ENCODE measurements at places on chromosomes 2 and 18. TPM values are rescaled to one million over a fixed set of nuclear protein-coding genes. Genes with fewer than 3 reads are reported as not detected.

PDE11A gene
- 0.78 TPM for total RNA-seq

C2orf72 gene
- total RNA-seq, result 0.15 TPM

HOXD3 gene
- 9.8 TPM for total RNA-seq

TRIM43B gene
- total RNA-seq, result not detected

C2orf80 gene
- not detected for total RNA-seq

RND3 gene
- 24.9 TPM for total RNA-seq

LIMS3 gene
- total RNA-seq, result 16.6 TPM

ANKRD62 gene
- not detected for total RNA-seq

CCDC68 gene
- total RNA-seq, result 4.4 TPM

HRH4 gene
- total RNA-seq, result 0.15 TPM

SRD5A2 gene
- total RNA-seq, result not detected

CHST9 gene
- total RNA-seq, result 0.06 TPM

DNA sequence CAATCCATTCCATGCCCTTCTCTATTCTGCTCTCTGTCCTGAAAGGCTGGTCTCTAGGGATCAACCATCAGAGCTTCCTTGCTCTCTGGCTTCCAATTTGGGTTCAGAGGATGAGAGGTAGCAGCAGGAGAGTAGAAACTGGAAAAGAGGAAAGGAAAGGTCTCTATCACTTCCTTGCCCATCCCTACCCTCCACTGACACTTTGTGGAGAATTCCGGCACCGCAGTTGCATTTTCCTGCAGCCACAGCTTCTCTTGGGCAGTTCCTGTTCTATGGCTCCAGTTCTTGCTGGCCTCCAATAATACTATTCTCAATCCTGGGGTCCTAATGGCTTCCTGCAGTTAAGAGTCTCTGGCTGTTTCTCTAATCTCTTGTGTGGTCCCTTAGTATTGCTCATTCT, 13.3 kb upstream of the IMPACT start:
- no peaks in the 10 kb centered on the region for H3K27me3 ChIP-seq
- H3K27ac ChIP-seq, result no peak overlapping the region
- no peak overlapping the region for H3K4me3 ChIP-seq
- DNase-seq, result no peak
- H3K36me3 ChIP-seq, result no peaks in the 10 kb centered on the region
- H3K4me1 ChIP-seq, result no peaks in the 10 kb centered on the region

- no peaks in the 10 kb centered on the region for H3K36me3 ChIP-seq
- no peak for DNase-seq
- H3K4me3 ChIP-seq, result peak overlapping the region; percentile 9
- no peaks in the 10 kb centered on the region for H3K4me1 ChIP-seq
- H3K27ac ChIP-seq, result peak overlapping the region; percentile 94
- no peaks in the 10 kb centered on the region for H3K27me3 ChIP-seq
These were observed 998 bp upstream of the SLC66A3 start for GRCh38 chr2:11154016-11154922.

GRCh38 chr2:25339791-25340180, 1.9 kb downstream of the DNMT3A start:
- DNase-seq, result no peak
- peak overlapping the region; percentile 64 for H3K27ac ChIP-seq
- H3K4me3 ChIP-seq, result peak overlapping the region; percentile 87
- no peaks in the 10 kb centered on the region for H3K4me1 ChIP-seq

DNA sequence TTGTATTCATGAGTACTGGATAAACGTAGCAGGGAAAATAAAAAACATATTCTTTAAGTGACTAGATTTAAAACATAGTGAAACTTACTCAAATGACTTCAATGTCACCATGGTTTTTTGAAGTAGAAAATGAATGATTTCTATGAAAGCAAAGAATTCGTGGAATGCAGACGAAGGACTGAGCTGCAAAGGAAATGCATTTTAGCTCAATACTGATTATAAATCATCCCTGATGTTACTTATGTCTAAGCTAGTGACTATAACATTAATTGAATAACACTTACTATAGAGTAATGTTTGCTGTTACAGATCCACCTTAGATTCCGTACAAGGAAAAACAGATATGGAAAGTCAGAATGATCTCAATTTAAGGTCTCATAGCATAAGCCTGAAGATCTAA, 1257.7 kb upstream of the CDH2 start:
- H3K4me3 ChIP-seq, result no peak overlapping the region
- no peaks in the 10 kb centered on the region for H3K4me1 ChIP-seq
- H3K36me3 ChIP-seq, result no peaks in the 10 kb centered on the region
- DNase-seq, result no peak

- no peak overlapping the region for H3K4me3 ChIP-seq
- no peak overlapping the region for H3K27ac ChIP-seq
- H3K4me1 ChIP-seq, result peaks cover 10% of the 10 kb centered on the region
- H3K27me3 ChIP-seq, result no peaks in the 10 kb centered on the region
- H3K36me3 ChIP-seq, result peaks cover 2% of the 10 kb centered on the region
These were observed 4.6 kb downstream of the MRPL33 start for GRCh38 chr2:27776097-27776496.

- H3K36me3 ChIP-seq, result no peaks in the 10 kb centered on the region
- no peak for DNase-seq
- H3K27me3 ChIP-seq, result no peaks in the 10 kb centered on the region
- H3K4me3 ChIP-seq, result no peak overlapping the region
- no peak overlapping the region for H3K27ac ChIP-seq
These were observed 353.7 kb downstream of the ARL6IP6 start for GRCh38 chr2:153072077-153072476.

DNA sequence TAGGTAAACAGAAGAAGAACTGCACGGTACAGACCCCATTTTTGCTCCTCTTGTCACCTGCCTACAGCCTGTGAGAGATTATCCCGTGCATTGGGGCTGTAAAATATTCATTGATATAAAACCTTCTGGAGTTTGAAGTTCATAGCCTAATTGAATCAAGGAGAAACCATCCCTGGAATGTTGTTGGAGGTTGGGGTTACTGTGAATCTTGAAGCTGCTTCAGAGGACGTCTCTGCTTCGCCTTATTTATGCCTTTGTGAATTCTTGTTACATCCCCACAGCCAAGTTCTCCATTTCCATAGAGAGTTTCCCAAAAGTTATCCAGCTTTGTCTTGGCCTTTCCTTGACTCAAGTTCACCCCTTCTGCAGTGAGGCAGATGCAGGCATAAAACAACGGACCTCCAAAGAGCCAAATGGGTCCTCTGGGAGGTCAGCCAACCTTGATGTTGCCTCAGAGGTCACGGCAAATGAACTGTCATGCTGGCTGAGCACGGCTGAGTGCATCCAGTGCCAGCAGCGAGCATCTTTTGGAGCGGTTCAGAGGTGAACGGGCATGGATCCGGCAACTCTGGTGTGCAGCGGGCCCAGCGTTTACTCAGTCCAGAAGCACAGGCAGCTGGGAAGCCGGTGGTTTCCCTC, 317.6 kb downstream of the PRKCE start:
- H3K27ac ChIP-seq, result no peak overlapping the region
- no peaks in the 10 kb centered on the region for H3K27me3 ChIP-seq
- no peak for DNase-seq
- H3K36me3 ChIP-seq, result no peaks in the 10 kb centered on the region

DNA sequence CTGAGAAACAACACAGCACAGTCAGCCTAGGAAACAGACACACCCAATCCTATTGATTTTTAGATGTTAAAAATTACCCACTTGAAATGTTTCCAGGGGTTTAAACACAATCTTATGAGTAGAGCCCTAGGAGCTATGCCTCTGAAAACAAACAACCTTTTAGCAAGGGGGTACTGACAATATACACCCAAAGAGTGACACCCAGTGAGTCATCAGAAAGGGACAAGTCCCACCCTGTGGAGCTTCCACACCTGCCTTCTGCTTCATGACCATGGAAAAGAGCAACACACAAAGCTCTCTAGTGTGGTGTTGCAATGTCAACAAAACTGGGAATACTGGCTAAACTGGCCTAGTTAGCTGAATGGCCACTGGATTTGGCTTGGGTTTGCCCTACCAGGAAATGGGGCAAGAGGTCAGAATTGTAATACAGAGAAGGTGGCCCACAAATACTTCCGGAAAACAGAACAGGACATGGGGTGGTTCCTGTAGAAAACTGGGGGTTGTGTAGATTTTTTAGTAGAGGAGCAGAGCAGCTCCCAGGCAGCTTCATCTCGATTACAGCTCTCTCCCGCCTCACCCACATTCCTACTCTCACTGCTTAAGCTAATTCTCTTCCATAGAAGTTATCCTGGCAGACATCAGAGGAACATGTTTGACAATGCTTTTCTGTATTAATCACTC, 98.2 kb downstream of the GAREM1 start:
- no peak for DNase-seq
- H3K27ac ChIP-seq, result no peak overlapping the region
- no peak overlapping the region for H3K4me3 ChIP-seq
- peaks cover 3% of the 10 kb centered on the region for H3K4me1 ChIP-seq

GRCh38 chr2:72991980-72992733, 74.8 kb downstream of the EMX1 start:
- H3K27me3 ChIP-seq, result no peaks in the 10 kb centered on the region
- no peaks in the 10 kb centered on the region for H3K4me1 ChIP-seq
- peak; percentile 63 for DNase-seq

DNA sequence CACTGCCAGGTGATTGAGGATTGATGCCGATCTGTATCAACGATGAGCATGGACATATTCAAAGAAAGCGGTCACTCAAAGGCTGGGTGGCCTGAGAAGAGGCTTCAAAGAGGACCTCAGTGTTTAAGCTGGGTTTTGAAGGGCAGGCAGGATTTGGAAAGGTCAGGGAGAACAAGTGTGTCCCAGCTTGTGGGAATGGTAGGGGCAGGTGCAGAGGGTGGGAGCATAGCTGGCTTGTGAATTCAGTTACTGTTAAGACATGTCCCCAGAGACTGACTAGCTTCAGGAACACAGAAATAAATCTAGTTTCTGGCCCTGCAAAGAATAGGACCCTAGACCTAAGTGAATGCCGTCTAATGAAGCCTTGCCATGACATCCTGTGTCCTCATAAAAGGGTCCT, 363.4 kb downstream of the CLIP4 start:
- H3K27me3 ChIP-seq, result no peaks in the 10 kb centered on the region
- H3K36me3 ChIP-seq, result no peaks in the 10 kb centered on the region
- H3K4me3 ChIP-seq, result no peak overlapping the region
- H3K27ac ChIP-seq, result no peak overlapping the region

GRCh38 chr2:15933184-15933845, 7.0 kb upstream of the MYCN start:
- H3K27me3 ChIP-seq, result no peaks in the 10 kb centered on the region
- no peaks in the 10 kb centered on the region for H3K36me3 ChIP-seq
- no peaks in the 10 kb centered on the region for H3K4me1 ChIP-seq
- H3K4me3 ChIP-seq, result no peak overlapping the region
- no peak overlapping the region for H3K27ac ChIP-seq

- H3K4me3 ChIP-seq, result no peak overlapping the region
- H3K27me3 ChIP-seq, result no peaks in the 10 kb centered on the region
- no peaks in the 10 kb centered on the region for H3K36me3 ChIP-seq
- no peaks in the 10 kb centered on the region for H3K4me1 ChIP-seq
- no peak for DNase-seq
These were observed 153.4 kb upstream of the SOX11 start for GRCh38 chr2:5538772-5539171.

DNA sequence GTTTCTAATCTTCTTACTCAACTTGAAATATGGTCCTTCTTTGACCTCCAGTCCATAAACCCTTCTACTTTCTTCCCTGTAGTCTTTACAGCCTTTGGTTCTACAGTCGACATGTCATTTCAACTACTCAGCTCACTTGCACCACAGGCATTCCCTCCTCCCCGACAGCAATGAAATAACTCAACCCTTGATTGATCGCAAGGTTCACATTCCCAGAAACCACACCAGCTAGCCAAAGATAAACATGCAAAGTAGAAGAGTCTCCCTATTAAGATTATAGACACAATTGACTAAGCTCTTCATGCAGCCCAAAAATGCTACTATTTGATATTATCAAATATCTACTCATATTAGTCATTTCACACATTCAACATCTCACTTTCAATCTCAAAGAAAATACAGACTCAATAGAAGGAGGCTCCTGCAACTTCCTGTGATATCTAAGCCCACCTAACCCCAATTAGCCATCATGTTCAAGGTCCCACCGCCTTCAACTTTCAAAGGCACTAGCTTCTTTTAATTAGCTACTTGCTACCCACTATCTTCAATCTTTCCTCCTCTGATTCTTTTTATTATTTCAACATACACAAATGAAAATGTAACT, 50.8 kb downstream of the RTTN start:
- H3K27me3 ChIP-seq, result no peaks in the 10 kb centered on the region
- peaks cover 2% of the 10 kb centered on the region for H3K36me3 ChIP-seq
- no peaks in the 10 kb centered on the region for H3K4me1 ChIP-seq
- no peak overlapping the region for H3K27ac ChIP-seq

DNA sequence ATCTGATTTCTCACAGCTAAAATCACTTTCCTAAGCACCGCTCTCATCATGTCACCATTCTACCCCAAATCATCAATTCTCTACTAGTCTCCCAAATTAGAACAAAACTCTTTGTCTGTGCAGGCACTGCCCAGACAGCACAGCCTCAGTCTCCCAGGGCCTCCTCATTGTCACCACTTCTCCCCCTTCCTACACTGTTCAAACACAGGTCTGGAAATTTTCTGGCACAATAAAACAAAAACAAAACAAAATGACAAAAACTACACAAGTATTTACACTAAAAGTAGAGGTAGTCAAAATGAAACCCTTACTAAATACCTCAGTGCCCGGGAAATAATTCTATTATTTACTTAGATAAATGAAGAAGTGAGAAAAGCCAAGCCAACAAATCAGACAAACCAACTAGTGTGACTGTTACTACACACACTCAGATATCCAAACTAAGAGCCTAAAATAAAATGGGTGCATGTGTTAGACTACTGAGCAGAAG, 156.2 kb upstream of the DNMT3A start:
- no peaks in the 10 kb centered on the region for H3K4me1 ChIP-seq
- H3K36me3 ChIP-seq, result no peaks in the 10 kb centered on the region
- H3K27me3 ChIP-seq, result no peaks in the 10 kb centered on the region
- no peak overlapping the region for H3K4me3 ChIP-seq
- no peak for DNase-seq
- H3K27ac ChIP-seq, result no peak overlapping the region

DNA sequence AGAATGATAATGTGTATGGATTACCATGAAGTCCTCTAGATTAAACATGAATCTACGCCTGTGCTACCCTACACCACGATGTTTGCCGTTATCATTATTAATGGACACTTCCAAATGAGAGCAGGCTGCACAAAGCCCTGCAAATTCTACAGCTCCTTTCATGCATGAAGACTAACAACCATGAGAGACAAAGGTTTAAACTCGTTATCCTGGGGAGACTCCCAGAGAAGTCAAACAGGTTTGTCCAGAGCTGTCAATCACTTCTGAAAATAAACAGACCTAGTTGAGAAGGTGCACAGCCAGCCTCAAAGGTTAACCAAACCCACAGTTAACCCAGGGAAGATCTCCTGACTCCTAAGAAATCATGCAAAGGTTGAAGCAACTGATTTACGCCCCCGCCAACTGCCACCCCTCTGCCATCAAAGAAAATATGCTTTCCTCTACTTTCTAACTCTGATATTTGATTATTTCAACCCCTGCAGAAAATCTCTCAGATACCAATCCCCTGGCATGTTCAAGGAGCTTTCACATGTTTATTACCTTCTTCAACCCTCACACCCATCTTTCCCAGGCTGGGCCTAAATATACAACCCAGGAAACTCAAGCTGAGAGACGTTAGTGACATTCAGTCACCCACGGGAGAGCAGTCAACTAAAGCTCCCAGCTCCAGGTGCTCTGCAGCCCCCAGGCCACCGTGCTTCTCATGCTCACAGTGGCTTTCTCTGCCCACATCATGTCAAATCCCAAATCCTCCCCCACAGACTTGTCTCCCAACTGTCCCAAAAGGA, 35.9 kb downstream of the MYO5B start:
- H3K36me3 ChIP-seq, result no peaks in the 10 kb centered on the region
- H3K4me1 ChIP-seq, result peaks cover 4% of the 10 kb centered on the region
- DNase-seq, result no peak
- no peak overlapping the region for H3K27ac ChIP-seq

- H3K4me1 ChIP-seq, result no peaks in the 10 kb centered on the region
- no peaks in the 10 kb centered on the region for H3K27me3 ChIP-seq
- DNase-seq, result no peak
- H3K36me3 ChIP-seq, result no peaks in the 10 kb centered on the region
- no peak overlapping the region for H3K4me3 ChIP-seq
These were observed 187.2 kb downstream of the ANKRD30B start for GRCh38 chr18:14935210-14935609.

Data from aorta (tissue), 5 donors.